CD4-positive, alpha-beta memory T cell (primary cell): ENCODE measurements at places on chromosomes 7 and 10. TPM values are rescaled to one million over a fixed set of nuclear protein-coding genes. Genes with fewer than 3 reads are reported as not detected.

The RADIL gene
- total RNA-seq = not detected

- peak overlapping the region; percentile 53 for H3K27ac ChIP-seq
- H3K27me3 ChIP-seq = no peaks in the 10 kb centered on the region
- H3K36me3 ChIP-seq = no peaks in the 10 kb centered on the region
- DNase-seq = no peak
- peak overlapping the region; percentile 8 for H3K4me3 ChIP-seq
- peaks cover 18% of the 10 kb centered on the region for H3K4me1 ChIP-seq
Measured at GRCh38 chr7:151631570-151631952, 111.9 kb upstream of the RHEB start.

DNA sequence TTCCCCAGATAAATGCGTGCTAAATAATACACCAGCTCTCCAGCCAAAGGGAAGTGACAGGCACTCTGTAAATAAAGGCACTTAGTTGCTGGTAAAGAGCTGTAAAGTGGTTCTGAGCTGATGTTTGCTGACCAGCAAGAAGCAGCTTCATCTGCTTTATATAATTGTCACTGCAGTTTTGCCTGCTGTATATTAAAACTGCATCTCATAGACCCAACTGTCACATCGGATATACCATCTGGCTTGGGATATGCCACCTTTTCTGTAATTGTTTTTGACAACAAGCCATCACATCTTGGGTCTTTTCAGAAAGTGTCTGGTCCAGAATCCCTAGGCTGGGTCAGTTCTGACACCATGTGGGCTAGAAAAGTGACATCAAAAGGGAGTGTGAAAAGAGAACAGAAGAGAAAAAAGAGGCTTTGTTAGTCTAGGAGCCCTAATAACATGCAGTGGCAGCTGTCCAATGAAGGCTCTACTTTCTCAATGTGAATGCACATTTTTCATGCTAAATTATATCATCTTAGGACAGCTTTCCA is 697.6 kb downstream of the KCNMA1 start:
- no peaks in the 10 kb centered on the region for H3K36me3 ChIP-seq
- no peak overlapping the region for H3K4me3 ChIP-seq

DNA sequence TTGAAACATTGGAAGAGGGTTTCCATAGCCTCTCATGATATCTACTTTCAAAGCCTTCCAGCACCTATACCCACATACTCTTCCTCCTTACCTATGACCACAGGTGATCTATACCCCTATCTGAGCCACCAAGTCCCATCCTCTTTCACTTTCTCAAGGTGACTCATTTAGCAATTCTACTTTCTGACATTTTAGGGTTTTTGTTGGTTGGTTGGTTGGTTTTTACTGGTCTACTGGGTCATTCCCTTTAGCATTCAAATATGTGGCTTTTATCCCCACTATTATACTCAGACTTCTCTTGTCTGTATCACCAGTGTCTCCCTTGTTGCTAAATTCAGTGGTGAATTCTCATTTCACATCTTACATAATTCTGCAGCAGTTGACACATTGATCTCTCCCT is 130.4 kb upstream of the STEAP4 start:
- no peaks in the 10 kb centered on the region for H3K4me1 ChIP-seq
- DNase-seq = no peak

The BLNK gene
- 0.19 TPM for total RNA-seq

- H3K4me3 ChIP-seq = no peak overlapping the region
- H3K4me1 ChIP-seq = peaks cover 44% of the 10 kb centered on the region
- DNase-seq = no peak
- H3K36me3 ChIP-seq = no peaks in the 10 kb centered on the region
Measured at GRCh38 chr7:150621376-150621775, 10.8 kb downstream of the GIMAP6 start.

The CTAGE15 gene
- total RNA-seq = not detected

The DYNC1I1 gene
- total RNA-seq = not detected

DNA sequence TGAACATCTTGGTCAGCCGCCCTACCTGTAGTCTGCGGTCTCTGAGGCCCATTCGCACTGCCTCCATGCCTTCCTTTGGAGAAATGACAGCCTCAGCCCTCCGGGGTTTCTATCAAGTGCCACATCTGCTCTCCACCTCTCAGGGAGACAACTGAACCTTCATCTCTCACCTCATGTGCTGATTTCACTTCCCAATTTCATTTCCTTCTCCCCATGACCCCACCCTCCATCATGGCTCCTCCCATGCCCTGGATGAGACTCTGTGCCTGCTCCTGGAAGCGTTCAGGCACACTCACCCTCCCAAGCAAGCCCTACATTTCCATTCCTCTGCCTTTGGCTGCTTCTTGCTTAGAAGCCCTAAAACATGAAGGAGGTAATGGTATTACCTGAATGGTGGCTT is 7.8 kb upstream of the SCD start:
- H3K27me3 ChIP-seq = no peaks in the 10 kb centered on the region
- no peak for DNase-seq
- H3K4me1 ChIP-seq = no peaks in the 10 kb centered on the region

- H3K4me1 ChIP-seq = peaks cover 12% of the 10 kb centered on the region
- no peak for DNase-seq
- no peaks in the 10 kb centered on the region for H3K36me3 ChIP-seq
- no peak overlapping the region for H3K4me3 ChIP-seq
- no peak overlapping the region for H3K27ac ChIP-seq
- H3K27me3 ChIP-seq = no peaks in the 10 kb centered on the region
Measured at GRCh38 chr10:114068054-114068707, 24.5 kb downstream of the ADRB1 start.

GRCh38 chr10:72563327-72563932 is 62.4 kb downstream of the MICU1 start:
- no peaks in the 10 kb centered on the region for H3K27me3 ChIP-seq
- H3K4me3 ChIP-seq = no peak overlapping the region
- H3K27ac ChIP-seq = no peak overlapping the region
- no peak for DNase-seq
- peaks cover 16% of the 10 kb centered on the region for H3K36me3 ChIP-seq
- H3K4me1 ChIP-seq = peaks cover 6% of the 10 kb centered on the region

GRCh38 chr7:131244259-131244852 is 83.3 kb upstream of the MKLN1 start:
- no peak overlapping the region for H3K4me3 ChIP-seq
- no peak for DNase-seq
- H3K27me3 ChIP-seq = no peaks in the 10 kb centered on the region
- no peak overlapping the region for H3K27ac ChIP-seq
- H3K4me1 ChIP-seq = no peaks in the 10 kb centered on the region

DNA sequence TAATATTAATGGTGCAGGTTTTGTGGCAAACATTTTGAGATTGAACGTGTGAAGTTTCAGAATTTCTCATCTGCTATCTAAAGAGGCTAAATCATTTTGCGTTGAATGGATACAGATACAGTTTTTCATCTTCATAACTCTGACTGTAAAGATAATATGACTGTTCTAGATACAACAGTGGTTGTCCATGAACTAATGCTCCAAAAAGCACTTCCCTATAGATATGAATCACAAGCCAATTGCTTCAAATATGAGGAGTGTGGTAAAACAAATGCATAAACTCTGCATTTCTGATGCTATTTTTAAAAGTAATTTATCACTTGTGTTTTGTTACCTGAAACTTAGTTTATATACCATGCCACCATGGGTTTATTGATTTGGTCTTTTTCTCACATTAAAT is 750.1 kb downstream of the MAGI2 start:
- no peak overlapping the region for H3K4me3 ChIP-seq
- H3K27me3 ChIP-seq = no peaks in the 10 kb centered on the region
- DNase-seq = no peak
- H3K4me1 ChIP-seq = no peaks in the 10 kb centered on the region
- H3K36me3 ChIP-seq = no peaks in the 10 kb centered on the region

The SEMA3A gene
- total RNA-seq = 0.38 TPM

- no peaks in the 10 kb centered on the region for H3K4me1 ChIP-seq
- no peaks in the 10 kb centered on the region for H3K36me3 ChIP-seq
- no peak overlapping the region for H3K4me3 ChIP-seq
- H3K27ac ChIP-seq = no peak overlapping the region
- no peaks in the 10 kb centered on the region for H3K27me3 ChIP-seq
- DNase-seq = no peak
Measured at GRCh38 chr10:34124522-34125035, 690.5 kb downstream of the PARD3 start.
